NCI-H446 treated with DMSO at 0.1 percent for 48 hours (cell line): ENCODE measurements at places on chromosomes 13 and 19.

GRCh38 chr19:4866595-4867424, 657 bp downstream of the PLIN3 start:
- no peak for DNase-seq

DNA sequence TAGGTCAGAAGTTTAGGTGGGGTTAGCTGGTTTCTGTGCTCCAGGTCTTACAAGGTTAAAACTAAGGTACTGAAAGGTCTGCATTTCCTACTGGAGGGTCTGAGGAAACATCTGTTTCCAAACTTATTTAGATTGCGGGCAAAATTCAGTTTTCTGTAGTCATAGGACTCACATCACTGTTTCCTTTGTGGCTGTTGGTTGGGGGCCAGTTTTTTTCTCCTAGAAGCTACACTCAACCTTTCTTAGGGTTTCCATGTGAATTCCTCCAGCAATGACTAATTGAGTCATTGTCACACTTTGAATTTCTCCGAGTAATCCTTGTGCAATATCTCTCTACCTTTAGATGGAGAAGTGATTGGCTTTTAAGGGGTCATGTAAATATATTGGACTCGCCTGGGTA, 773.4 kb upstream of the SLITRK1 start:
- no peak for DNase-seq

DNA sequence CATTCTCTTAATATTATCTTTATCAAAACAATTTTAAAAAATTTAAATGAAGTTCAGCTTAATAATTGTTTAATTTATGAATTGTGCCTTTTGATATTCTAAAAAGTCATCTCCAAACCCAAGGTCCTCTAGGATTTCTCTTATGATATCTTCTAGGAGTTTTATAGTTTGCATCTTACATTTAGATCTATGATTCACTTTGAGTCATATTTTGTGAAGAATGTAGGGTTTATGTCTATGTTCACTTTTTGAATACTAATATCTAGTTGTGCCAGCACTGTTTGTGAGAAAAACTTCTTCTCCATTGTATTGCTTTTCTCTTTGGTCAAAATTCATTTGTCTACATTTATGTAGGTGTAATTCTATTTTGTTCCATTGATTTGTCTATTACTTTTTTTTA, 1068.4 kb upstream of the SPRY2 start:
- DNase-seq: no peak

- DNase-seq: no peak
These were observed 7.2 kb downstream of the ANKRD24 start for GRCh38 chr19:4189641-4190040.

DNA sequence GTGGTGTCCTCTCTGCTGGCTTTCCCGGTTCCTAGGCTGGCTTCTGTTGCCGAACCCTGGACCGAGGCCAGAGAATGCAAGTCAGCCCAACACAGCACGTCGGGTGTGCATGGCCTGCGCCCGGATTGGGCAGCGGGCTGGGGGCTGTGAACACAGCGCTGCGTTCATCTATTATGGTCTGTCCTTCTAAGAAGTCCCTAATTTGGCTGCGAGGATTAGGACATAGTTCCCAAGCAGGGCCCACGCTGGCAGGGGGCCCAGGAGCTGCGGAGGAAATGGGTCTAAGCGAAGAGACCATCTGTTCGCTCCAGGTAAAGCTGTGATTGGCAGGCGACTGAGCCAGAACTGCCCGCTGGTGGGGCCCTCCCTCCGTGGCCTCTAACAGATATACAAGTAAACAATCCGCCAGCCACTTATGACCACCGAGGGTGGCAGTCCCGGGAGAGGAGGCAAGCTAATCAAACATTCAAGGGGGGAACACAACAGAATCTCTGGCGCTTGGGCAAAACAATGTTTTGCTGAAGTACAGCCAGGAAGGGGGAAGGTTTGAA, 6.0 kb downstream of the SYCE2 start:
- peak; percentile 99 for DNase-seq

DNA sequence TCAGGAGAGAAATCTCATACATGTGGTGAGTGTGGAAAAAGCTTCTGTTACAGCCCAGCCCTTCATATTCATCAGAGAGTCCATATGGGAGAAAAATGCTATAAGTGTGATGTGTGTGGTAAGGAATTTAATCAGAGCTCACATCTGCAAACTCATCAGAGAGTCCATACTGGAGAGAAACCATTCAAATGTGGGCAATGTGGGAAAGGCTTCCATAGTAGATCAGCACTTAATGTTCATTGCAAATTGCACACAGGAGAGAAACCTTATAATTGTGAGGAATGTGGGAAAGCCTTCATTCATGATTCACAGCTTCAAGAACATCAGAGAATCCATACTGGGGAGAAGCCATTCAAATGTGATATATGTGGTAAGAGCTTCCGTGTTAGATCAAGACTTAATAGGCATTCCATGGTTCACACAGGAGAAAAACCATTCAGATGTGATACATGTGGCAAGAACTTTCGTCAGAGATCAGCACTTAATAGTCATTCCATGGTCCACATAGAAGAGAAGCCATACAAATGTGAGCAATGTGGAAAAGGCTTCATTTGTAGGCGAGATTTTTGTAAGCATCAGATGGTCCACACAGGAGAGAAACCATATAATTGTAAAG, 15.2 kb downstream of the ZNF221 start:
- no peak for DNase-seq

DNA sequence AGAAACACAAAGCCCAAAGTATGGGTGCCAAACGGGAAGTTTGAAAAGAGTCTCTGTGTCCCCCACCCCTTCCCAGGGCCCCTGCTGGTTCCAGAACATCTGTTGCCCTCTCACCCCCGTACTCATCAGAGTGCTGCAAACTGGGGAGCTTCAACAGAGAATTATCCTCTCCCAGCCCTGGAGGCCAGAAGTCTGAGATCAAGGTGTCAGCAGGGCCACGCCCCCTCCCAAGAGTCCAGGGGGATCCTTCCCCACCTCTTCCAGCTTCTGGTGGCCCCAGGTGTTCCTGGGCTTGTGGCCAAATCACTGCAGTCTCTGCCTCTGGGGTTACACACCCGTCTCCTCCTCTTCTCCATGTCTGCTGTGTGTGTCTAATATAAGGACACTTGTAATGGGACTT, 183.4 kb downstream of the PTPRS start:
- no peak for DNase-seq

DNA sequence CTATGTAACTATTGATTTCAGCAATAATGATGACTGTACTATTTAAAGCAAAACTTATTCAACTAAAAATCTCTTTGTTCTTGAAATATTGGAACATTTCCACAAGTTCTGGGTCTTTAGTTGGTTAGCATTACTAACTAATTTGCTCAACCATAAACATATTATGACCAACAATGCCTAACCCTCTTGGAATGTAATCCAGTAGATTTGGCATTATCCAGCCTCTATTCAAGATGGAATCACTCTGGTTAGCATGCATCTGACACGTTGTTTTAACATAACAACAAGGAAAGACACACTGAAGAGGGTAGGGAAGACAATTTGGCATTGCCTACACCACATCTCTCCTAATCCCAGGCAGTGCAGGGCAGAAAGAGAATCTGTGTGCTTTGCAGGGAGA, 941.3 kb upstream of the PCDH20 start:
- no peak for DNase-seq

- DNase-seq: no peak
These were observed 96.2 kb downstream of the ZIC5 start for GRCh38 chr13:99875391-99875790.

GRCh38 chr13:99965329-99966000, 6.1 kb downstream of the ZIC5 start:
- no peak for DNase-seq

DNA sequence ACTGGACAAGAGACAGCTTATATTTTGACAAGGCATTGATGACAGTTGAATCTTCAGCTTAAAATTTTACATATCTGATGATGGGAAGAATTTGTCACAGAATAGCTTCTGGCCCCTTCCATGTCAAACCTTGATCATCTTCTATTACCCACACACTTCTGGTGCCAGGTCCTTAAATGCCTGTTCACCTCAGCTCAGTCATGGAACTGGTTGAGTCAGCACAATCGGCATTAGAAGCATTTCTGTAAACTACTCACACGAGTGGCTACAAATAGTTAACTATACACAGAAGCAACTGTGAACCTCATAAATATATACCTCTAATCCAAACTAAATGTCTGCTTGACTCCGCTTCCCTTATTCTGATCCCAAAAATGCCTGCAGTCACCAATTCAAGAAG, 161.2 kb downstream of the FOXO1 start:
- DNase-seq: no peak

DNA sequence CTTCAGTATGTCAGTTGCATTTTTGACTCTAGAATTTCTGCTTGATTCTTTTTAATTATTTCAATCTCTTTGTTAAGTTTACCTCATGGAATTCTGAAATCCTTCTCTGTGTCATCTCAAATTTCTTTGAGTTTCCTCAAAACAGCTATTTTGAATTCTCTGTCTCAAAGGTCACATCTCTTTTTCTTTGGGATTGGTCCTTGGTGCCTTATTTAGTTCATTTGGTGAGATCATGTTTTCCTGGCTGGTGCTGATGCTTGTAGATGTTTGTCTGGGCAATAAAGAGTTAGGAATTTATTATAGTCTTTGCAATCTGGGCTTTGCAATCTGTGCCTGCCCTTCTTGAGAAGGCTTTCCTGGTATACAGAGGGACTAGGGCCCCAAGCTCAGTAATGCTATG, 18.5 kb upstream of the KBTBD7 start:
- DNase-seq: no peak

- no peak for DNase-seq
These were observed 199.4 kb downstream of the USP12 start for GRCh38 chr13:26971990-26972887.

GRCh38 chr13:78382491-78382890, 220.9 kb downstream of the POU4F1 start:
- peak; percentile 68 for DNase-seq
